ENCODE measurements at places on chromosomes 11 and 22. TPM values are rescaled to one million over a fixed set of nuclear protein-coding genes. Genes with fewer than 3 reads are reported as not detected.

The ASRGL1 gene
- total RNA-seq: 71.7 TPM

The SLC35C1 gene
- total RNA-seq: 45.2 TPM

The NXPE1 gene
- 217 TPM for total RNA-seq

- DNase-seq: no peak
These were observed 92.9 kb downstream of the MORC2 start for GRCh38 chr22:30875481-30876215.

GRCh38 chr11:2468363-2469235, 23.8 kb downstream of the KCNQ1 start:
- DNase-seq: peak; percentile 12

- no peak for DNase-seq
These were observed 176.9 kb downstream of the DSCAML1 start for GRCh38 chr11:117620086-117620485.
